ENCODE measurements at places on chromosomes 12 and 14. TPM values are rescaled to one million over a fixed set of nuclear protein-coding genes. Genes with fewer than 3 reads are reported as not detected.

DNA sequence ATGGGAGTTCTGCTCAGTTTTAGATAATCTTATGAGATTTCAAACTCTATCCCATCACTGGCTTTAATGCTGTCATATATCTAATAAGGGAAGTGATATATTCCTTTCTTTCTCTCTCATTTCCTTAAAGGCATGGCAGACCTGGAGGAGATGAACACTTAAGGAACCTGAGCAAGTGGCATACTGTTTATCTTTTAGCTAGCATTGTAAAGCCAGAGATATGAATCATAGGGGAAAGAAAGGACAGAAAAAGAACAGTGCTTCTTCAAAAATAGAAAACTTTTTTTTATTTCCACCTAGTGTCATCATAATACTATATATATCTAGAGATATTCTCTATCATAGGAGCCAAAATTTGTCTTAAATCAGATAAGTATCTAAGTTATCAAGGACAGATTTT is 68.3 kb upstream of the PSMA6 start:
- no peak overlapping the region for H3K4me3 ChIP-seq
- H3K27me3 ChIP-seq: no peaks in the 10 kb centered on the region
- DNase-seq: no peak
- peaks cover 26% of the 10 kb centered on the region for H3K4me1 ChIP-seq

DNA sequence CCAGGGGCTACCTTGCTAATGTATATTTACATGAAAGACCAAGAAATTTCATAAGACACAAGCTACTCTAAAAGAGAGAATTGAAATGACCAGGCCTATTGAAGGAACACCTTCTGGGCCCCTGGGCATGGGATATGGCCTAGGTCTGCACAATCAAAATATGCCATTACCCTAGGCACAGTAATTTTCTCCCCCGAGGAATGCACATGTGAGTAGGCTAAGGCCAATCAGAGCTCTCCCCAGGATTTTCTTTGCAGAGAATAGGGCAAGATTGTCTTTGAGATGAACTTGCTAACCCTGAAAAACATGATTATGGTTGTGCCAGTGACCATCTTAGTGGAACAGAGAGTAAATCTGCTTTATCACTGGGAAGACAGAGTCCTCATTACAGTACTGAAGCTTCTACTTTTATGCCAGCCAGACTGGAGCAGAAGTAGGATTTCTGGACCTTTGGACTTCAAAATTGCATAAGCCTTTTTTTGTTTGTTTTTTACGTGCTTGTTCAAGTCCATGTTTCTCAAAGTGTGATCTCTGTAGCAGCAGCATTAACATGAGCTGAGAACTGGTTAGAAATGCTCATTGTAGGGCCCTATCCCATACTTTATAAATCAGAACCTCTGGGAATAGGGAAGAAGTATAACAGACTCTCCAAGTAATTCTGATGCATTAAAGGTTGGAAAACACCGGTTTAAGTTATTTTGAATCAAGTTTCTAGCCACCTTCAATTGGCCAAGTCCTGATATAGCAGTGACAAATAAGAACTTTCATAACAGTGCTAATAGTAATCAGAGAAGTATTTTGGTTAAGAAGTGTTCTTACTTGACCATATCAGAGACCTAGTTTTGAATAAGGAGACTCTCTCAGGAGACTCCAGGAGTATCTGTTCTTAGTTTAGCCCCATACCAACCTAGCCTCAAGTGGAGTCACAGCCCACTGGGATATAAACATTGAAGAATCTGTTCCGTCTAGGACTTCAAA is 112.9 kb downstream of the LMO3 start:
- H3K27ac ChIP-seq: no peak overlapping the region
- no peaks in the 10 kb centered on the region for H3K4me1 ChIP-seq
- DNase-seq: no peak

OVCH1 gene
- not detected for total RNA-seq

GPRC5D gene
- 1.6 TPM for total RNA-seq

DCN gene
- total RNA-seq: not detected
